Stimulated activated CD4-positive, alpha-beta T cell treated with anti-CD3 and anti-CD28 coated beads, Interleukin-15, amount 100 ng/mL, for 48 hours (primary cell): ENCODE measurements at places on chromosomes 5 and 9.

- no peak for DNase-seq
Observed at GRCh38 chr9:124831642-124832364, 21.5 kb upstream of the WDR38 start.

- DNase-seq, result no peak
Observed at GRCh38 chr5:162091336-162091735, 23.8 kb downstream of the GABRG2 start.

DNA sequence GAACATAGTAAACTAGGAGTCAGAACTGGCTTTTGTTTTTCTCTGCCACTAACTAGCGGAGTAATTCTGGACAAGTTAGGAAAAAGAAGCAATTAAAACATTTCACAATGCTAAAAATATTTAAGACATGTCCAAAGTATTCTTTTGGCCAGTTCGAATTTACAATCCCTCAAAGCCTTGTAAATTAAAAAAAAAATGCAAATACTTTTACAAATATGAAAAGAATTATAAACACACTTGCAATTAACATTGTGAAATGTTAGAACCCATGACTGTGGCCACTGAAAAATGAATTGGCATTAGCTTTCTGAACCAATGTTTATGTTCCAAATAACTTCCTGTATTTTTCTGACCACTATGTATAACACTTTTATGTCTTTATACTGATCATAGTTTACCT, 2.2 kb downstream of the RAD1 start:
- DNase-seq, result no peak

DNA sequence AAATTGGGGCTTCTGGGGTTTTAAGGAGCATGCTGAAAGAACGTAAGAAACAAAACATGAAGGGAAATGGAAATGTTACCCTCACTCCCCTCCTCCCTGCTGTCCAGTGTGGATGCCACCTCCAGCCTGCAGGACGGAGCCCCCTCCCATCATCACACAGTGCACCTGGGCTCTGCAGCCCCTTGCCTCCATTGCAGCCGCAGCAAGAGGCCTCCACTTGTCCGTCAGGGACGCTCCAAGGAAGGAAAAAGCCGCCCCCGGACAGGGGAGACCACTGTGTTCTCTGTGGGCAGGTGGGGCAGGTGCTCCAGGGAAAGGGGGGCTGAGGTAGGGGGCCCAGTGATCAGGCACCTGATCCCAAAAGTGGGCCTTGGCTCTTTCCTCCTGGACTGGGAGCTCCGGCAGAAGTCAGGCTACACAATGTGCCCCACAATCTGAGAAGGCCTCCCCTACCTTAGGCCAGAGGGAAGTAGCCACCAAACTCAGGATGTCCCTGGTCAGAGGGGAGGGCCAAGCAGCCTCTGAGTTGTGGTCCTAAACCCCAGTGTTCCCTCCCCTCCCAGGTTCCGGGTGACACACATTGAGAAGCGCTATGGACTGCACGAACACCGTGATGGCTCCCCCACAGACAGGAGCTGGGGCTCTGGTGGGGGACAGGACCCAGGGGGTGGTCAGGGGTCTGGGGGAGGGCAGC, 2.7 kb downstream of the RELL2 start:
- DNase-seq, result no peak

DNA sequence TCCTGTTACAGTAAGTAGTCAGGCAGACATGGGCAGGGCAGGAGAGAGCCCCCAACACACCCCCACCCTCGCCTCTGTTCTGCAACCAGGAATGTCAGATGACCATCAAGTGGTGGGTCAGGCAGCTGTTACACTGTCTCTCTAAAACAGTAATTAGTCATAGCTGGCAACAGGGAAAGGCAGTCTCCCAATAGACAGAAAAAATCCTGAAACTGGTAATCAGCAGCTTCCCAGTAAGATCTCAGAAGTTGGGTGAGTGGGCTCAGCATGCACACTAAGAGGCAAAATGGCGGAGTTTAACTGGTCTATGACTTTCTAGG, 90.2 kb downstream of the C5orf15 start:
- DNase-seq, result no peak

- DNase-seq, result no peak
Observed at GRCh38 chr5:143583409-143583808, 179.9 kb upstream of the NR3C1 start.

GRCh38 chr9:117596678-117597077, 107.5 kb upstream of the TLR4 start:
- DNase-seq, result no peak

DNA sequence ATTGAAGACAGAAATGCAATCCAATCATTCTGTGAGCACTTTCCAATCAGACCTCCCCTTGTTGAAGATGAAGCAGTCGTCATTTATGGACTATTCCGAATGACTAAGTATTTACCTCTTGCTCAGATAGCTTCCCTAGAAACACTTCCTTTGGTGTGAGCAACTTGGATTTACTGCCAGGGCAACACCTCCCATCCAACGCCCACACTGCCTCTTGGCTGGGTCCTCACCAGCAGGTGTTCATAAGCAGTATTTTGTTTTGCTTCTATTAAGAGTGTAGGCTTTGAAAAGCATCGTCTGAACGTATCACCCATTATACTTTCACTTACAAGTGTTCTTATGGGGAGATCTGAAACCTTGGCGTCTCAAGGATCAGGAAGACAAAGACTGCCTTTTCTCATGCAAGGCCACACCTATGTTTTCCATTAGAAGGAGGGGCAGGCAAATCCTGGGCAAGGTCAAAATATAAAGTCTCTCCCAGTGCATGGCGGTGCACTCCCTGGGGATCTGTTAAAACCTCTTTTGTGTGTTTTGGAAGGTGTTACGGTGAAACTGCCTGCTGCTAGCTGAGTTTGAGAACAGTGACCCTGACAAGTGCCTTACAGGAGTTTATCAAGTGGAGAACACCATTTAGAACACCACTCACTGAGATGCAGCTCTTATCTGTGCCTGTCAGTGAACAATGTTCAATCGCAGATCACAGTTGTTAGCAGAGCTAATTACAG, 10.6 kb upstream of the MARCHF3 start:
- DNase-seq, result no peak

GRCh38 chr5:106675687-106676086, 995.0 kb downstream of the EFNA5 start:
- no peak for DNase-seq

GRCh38 chr5:149420545-149421371, 41.7 kb upstream of the IL17B start:
- no peak for DNase-seq

GRCh38 chr9:88007291-88007650, 32.9 kb upstream of the CDK20 start:
- DNase-seq, result peak; percentile 47

- no peak for DNase-seq
Observed at GRCh38 chr9:116152941-116153764, 438 bp upstream of the PAPPA start.

- DNase-seq, result no peak
Observed at GRCh38 chr9:121048618-121049017, 1.5 kb downstream of the C5 start.

- no peak for DNase-seq
Observed at GRCh38 chr5:80703747-80704146, 49.0 kb upstream of the DHFR start.

DNA sequence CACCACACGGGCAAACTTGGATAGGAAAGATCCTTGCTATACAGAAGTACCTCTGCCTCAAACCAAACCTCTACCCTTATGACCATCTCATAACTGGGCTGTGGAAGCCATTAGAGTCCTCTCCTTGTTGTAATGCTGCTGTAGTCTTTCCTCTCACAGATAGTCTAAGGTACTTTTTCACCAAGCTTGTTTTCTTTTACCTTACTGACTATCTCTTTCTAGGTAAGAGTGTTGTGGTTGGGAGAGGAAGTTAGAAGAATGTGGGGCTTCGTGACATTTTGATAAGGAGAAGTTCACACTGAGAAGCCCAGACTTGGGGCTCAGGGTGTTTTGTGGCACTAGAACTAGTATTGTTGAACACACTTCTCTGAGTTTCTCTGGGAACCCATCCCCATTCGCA, 8.9 kb downstream of the CFAP95 start:
- no peak for DNase-seq

- no peak for DNase-seq
Observed at GRCh38 chr5:125225424-125225823, 479.0 kb upstream of the ZNF608 start.

- no peak for DNase-seq
Observed at GRCh38 chr9:112913326-112913725, 22.6 kb upstream of the SLC46A2 start.

DNA sequence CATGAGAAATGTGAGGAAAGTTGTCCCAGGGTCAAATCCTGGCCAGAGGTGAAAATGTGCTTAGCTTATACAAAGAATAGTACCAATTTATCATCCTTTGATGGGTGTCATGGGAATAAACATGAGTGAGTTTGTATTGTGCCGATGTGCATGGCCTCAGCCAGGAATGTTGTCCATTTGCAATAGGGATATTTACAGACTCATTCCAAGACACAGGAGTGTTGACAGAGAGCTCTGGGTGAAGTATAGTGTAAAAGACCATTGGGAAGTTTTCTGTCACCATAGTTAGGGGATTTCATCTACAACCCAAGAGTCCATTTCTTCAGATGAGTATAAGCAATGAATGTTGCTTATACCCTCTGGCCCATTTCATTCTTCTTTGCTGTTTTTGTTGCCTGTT, 160.1 kb downstream of the DMAC1 start:
- no peak for DNase-seq
